T-helper 2 cell (primary cell): ENCODE measurements at places on chromosomes 2 and 18.

GRCh38 chr2:58866040-58866439 is 624.9 kb upstream of the FANCL start:
- DNase-seq: no peak

DNA sequence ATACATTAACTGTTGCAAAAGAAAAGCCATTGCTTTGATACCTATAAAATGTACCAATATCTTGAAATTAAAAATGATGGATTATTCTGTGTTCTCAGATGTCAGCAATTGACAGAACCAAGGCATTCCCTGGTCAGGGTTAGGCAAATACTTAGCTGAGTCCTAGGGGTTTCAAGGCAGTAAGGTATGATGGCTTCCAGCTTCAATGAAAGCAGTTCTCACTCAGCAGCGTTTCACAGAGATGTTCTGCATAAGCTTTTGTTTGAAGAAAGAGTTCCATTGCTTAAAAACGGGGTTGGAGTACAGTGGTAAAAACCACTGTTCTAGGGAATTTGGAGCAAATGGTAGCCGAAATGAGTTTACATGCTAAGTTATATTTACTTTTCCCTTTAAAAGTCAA is 17.0 kb upstream of the KANSL1L start:
- no peak for DNase-seq

GRCh38 chr2:45712570-45712969 is 61.1 kb downstream of the PRKCE start:
- DNase-seq: no peak

GRCh38 chr2:227719641-227720040 is 1.8 kb upstream of the SLC19A3 start:
- no peak for DNase-seq

DNA sequence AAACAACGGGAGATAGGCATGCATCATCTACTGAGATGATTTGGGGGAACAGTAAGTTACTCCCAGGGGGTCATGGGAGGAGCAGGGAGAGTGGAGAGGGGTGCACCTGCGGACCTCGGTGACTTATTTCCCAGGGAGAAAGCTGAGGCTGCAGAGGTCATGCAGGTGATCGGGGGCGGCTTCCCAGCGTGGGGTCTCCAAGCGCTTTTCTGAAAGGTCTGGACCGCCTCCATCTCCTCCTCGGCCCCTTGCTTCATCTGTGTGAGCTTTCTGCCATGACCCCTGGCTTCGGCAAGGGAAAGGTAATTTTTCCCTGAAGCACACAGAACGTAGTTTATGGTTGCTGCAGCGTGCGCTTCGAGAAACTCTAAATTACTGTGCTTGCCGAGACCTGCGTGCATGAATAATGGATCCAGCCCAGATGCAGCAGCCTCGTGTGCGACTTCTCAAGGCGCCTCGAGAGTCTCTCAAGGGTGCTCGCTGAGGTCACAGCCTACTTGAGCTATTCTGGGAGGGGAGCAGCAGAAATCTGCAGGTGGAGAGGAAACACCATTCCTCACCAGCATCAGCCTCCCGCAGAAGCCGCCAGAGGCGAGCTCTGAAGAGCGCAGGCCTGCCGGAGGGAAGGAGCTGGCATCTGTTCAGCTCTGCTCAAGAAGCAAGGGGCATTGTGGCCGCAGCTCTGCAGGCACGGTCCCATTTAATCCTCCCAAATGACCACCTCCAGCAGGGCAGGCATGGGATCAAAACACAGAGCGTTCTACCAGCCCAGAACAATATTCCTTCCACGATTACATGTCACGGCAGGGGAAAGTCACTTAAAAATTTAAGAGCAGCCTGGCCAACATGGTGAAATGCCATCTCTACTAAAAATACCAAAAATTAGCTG is 308.4 kb upstream of the MYT1L start:
- no peak for DNase-seq

DNA sequence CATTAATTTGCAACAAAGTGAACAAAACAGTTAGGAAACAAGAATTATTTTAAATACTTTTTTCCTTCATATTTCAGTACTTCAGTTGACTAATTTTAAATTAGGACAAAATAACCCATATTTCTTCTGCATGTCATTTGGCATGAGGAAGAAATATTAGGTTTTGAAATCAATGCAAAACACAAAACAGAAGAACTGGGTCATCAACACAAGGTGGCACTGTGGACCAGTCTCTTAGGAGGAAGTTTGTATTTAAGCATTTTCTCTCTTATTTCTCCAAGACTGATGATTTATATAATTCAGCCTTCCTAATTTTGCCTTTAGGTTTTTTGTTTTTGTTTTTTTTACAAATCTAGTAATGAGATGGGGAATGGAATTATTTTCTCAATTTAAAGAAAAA is 352.8 kb upstream of the KCNH7 start:
- DNase-seq: no peak

GRCh38 chr2:172513524-172513900 is 42.4 kb upstream of the PDK1 start:
- DNase-seq: no peak

GRCh38 chr2:65032019-65032975 is 23.9 kb upstream of the CEP68 start:
- DNase-seq: no peak

DNA sequence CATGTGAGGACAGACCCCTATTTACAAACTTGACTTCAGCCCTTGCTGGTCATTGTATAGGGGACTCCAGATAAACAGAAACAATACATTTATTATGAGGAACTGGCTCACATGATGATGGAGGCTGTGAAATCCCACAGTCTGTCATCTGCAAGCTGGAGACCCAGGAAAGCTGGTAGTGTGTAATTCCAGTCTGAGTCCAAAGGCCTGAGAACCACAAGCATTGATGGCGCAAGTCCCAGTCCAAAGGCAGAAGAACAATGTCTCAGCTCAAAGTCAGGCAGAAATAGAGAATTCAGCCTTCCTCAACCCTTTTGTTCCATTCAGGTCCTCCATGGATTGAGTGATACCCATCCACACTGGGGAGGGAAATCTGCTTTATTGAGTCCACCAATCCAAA is 28.1 kb upstream of the SPP2 start:
- no peak for DNase-seq

- no peak for DNase-seq
Observed at GRCh38 chr18:77100751-77101355, 31.7 kb downstream of the MBP start.

DNA sequence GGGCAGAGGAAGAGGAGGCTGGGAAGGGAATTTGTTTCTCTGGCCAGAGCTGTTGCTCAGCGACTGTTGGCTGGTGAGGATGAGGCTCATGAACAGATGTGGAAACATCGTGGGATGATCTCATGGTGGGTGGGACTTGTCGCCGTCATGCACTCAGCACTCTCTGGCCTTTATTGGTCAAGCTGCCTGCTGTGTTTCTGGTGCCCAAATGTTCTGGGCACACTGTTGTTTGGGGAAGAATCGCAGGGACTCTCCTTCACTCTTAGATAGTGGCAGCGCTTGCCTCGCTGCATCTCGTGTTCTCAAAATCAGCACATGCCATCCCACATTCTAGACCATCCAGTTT is 145.6 kb downstream of the AGAP1 start:
- DNase-seq: no peak

DNA sequence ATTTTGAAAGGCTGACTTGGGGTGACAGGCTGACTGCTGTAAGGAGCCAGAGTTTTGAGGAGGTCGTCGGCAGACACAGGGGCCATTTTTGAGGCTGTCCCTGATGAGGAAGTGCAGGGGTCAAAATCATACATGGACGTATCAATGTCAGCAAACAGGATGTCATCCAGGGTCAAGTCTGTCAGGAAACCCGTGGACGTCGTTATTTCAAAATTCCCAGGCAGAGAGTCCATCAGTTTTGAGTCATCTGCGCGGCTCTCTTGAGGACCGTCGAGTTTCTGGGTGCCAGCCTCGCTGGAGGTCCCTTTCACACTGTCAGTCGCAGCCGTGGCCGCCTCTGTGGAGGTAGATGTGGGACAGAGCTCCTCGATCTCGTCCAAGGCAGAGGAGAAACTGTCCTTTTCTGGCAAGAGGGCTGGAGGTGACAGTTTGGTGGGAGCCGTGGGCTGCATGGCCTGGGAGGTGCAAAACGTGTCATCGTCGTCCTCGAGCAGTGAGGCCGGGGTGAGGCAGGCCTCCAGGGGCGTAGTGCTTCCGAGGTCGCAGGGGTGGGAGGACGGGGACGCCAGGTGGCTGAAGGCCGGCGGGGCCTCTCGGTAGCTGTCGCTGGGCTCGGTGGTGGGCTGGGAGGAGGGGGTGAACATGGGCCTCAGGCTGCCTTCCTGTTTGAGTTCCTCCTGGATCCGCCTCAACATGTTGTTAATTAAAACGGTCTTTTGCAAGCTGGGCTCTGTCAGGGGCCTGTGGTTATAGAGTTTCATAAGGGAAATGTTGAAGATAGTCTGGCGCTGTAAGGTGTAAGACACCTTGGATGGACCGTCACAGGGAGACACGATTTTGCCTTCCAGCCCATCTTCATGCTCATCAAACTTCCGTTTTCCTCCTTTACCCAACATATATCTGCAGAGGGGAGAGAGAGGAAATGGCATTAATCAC is 17.5 kb downstream of the SERTAD2 start:
- no peak for DNase-seq

DNA sequence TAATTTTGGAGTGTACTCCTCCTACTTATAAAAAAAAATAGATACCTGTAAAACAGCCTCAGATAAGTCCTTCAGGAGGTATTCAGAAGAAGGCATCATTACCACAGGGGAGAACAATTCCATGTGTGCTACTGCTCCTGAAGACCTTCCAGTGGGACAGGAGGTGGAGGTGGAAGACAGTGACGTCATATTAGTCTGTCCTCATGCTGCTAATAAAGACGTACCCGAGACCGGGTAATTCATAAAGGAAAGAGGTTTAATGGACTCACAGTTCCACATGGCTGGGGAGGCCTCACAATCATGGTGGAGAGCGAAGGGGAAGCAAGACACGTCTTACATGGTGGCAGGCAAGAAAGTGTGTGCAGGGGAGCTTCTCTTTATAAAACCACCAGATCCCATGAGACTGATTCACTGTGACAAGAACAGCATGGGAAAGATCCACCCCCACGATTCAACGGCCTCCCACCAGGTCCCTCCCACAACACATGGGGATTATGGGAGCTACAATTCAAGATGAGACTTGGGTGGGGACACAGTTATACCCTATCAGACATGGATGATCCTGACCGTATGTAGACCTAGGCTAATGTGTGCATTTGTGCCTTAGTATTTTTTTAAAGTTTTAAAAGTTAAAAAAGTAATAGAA is 98.4 kb downstream of the NDUFA10 start:
- no peak for DNase-seq

- DNase-seq: no peak
Observed at GRCh38 chr2:113283704-113284284, 5.1 kb upstream of the PAX8 start.

DNA sequence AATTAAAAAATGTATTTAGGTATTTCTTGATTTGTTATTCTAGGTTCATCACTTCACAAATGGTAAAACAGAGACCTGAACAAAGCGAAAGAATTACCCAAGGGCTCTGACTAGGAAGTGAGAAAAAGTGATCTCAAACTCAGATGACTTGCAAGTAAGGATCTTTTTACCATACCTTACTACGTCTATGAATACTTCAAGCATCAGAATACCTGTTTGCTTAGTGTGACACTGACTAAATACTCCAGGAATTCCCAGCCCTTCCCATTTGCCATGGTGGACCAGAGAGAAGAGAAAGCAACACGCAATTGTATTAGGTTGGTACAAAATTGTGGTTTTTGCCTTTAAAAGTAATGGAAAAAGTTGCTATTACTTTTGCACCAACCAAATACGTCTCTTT is 35.8 kb upstream of the FIGN start:
- no peak for DNase-seq
